ENCODE measurements at places on chromosomes 3 and 15.

- no peak for DNase-seq
Measured at GRCh38 chr3:32276279-32276841, 37.9 kb downstream of the CMTM8 start.

DNA sequence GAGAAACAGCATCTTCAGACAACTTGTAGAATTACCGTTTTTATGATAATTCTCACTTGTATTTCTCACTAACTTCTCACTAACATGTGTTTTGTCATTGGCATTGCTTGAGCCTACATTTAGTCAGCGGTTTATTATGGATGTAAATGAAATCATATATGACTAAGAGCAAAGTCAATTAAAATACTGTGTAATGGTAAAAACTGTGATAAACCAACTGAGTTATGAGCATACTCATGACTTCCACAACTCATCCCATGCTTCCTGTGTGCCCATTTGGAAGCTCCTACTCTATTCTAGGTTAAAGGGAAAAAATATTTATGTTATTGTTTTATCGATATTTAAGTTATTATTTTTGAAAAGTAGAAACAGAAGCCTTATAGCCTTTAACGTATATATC, 12.8 kb downstream of the PXK start:
- DNase-seq, result no peak

- no peak for DNase-seq
Measured at GRCh38 chr3:194736277-194736895, 50.7 kb downstream of the FAM43A start.

DNA sequence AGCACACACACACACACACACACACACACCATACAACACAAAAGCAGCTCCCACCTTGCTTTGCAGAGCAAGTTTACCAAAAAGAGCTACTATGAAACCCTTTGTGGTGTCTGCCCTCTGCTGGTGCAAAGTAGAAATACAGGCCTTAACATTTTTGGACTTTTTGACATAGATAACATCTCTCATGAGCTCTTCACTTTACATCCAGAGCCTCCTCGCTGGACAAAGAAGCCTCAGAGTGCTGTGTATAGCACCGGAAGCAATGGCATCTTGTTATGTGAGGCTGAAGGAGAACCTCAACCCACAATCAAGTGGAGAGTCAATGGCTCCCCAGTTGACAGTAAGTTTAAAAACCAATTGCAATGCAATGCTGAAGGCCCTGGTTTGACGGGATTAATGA, 157.9 kb downstream of the CHL1 start:
- DNase-seq, result peak; percentile 7

DNA sequence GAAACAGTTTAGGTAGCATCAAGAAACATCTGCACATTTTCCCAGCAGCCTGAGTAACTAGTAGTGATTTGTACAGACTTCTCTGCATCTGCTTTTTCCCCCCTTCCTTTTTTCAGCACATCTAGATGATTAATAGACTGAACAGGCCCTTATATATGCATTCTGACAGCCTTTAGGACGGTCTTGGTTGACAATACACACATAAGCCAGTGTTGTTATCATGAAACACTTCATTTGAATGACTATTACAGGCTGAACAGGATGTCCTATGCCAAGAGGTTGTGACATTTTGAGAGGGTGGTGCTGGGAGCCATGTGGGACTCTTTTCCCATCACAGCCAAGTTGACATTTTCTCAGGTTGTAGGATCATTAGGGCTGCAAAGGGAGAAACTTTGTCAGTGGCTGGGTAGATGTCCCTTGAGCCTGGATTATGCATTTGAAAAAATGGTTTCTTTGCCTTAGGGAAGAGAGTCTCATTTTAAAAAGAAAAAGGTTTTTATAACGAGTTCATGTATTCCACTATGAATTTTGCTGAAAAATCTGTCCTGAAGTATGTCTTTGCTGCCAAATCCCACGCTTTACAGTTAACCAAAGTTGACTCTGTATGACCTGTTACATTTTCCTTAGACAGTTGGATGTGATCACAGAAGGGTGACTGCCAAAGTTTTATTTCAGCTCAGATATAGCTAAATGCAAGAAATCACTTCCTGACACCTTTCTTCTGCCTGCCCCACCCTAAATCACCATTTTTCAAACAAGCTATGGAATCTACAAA, 73.7 kb downstream of the FILIP1L start:
- DNase-seq, result peak; percentile 39

- DNase-seq, result no peak
Measured at GRCh38 chr3:112900113-112900512, 53.4 kb upstream of the CD200R1L start.

DNA sequence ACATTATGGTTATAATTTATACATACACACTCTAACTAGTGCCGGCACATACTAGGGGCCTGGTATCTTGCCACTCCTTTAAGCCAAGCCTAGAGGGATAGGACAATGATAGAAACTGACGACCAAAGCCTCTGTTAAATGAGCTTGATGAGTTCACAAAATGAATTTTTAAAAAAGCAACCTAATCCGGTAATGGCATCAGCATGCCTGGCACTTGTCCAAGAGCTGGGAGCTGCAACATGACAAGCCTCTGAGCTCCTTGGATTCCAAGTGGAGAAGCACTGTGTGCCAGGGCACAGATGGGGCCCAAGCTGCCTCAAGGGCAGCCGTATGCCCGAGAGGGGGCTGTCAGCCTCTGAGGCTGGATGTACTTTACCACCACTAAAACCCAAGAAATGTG, 9.7 kb downstream of the ETV5 start:
- DNase-seq, result peak; percentile 69

DNA sequence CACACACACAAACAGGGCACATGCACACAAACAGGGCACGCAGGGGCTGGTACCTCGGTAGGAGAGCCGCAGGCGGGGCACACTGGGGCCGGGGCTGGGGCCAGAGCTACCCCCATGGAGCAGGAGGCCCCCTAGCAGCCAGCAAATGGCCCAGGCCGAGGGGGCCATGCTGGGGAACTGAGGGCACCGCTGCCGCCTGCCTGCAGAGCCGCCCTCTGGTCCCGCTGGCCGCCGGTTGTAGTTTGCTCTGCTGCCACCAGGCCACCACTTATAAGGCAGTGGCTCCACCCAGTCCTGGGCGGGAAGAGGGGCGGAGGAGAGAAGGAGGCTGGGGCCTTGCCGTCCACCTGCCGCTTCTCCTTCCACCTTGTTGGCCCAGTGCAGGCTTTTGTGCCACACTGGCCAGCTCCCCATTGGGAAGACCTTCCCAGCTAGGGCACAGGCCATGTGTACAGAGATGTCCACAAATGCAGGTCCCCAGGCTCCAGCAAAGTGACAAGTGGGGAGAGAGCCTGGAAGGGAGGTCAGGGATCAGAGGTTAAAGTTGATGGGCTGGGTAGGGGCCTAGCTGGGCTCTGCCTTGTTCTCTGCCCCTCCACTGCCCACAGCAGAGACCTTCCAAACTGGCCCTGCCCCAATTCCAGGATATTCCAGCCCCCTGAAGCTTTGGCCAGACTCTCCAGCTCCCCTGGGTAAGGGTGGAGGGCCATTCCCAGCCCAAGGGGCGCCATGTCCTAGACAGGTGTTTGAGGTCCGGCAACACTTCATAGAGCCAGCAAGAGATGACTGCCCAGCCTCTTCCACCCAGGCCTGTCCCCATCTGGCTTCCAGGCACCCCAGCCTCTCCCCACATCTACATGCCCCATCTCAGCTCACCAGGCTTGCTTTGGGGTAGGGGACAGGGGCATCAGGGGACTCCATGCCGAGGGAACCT, at the start of gene SEMA3G:
Gene SEMA3G, minus strand, starts transcription at position 244 of the 934 bp plus-strand sequence. Its CDS starts 76 bp downstream, at position 168.
- DNase-seq, result no peak

DNA sequence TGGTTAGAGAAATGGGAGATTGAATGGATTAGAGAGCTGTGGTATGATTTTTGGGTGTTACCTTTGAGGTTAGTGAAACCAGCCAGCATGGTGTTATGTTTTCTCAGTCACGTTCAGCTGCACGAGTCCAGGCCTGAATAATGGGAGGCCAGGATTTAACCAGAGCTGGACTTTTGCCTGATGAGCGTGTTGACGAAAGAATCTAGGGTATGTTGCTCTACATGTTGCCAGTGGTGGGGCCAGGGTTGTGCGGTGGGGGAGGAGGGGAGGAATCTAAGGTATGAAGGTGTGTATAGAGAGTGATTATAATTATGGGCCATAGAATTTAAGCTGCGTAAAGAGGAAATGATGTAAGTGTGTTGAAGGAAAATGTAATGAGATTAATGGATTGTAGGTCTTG, 22.8 kb downstream of the MINDY2 start:
- DNase-seq, result no peak

DNA sequence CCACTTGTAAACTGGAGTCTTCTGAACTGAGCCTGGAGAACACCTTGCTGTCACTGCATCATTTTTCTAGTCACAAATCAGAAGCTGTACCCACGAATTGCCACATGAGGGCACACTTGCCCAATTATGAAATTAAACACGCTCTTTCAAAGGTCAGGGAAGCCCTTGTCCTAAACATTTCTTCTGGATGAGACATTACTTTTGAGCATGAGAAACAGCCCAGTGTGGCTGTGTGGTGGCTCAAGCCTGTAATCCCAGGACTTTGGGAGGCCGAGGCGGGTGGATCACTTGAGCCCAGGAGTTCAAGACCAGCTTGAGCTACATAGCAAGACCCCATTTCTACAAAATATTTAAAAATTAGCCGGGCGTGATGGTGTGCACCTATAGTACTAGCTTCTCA, 27.5 kb upstream of the CFAP161 start:
- DNase-seq, result peak; percentile 76

GRCh38 chr3:101128001-101128400, 134.8 kb upstream of the ABI3BP start:
- no peak for DNase-seq

- no peak for DNase-seq
Measured at GRCh38 chr3:42187936-42188335, 78.0 kb downstream of the CCK start.

DNA sequence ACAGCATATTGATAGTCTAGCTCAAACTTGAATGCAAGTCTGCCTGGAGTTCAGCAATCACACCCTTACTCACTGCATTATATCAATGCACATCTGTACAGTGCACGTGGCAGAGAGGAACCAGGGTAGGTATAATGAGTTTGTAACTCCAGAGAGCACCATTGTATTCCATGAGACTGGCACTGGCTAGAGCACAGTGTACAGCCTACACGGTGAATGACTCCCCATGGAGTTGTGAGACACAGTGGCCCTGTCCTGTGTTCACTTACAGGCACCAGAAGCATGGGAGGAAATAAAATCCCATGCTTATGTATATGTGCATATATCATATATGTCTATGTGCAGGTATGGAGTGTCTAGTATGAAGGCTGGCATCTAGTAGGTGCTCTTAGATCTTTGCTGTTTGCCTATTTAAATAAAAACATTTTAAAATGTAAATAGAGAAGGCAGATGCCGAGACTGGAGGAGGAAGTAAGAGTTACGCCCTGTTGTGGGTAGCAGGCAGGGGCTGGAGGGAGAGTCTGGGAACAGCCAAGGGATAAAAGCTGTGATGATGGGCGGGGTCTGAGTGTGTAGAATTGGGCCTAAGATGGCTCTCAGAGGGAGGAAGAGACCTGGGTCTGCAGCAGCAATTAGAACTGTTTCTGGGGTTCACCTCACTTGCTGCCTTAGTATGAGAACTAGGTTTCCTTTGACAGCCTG, 360.7 kb upstream of the ICE2 start:
- DNase-seq, result no peak

Data from HFF-Myc (cell line).